ENCODE measurements at places on chromosomes 11 and 22.

DNA sequence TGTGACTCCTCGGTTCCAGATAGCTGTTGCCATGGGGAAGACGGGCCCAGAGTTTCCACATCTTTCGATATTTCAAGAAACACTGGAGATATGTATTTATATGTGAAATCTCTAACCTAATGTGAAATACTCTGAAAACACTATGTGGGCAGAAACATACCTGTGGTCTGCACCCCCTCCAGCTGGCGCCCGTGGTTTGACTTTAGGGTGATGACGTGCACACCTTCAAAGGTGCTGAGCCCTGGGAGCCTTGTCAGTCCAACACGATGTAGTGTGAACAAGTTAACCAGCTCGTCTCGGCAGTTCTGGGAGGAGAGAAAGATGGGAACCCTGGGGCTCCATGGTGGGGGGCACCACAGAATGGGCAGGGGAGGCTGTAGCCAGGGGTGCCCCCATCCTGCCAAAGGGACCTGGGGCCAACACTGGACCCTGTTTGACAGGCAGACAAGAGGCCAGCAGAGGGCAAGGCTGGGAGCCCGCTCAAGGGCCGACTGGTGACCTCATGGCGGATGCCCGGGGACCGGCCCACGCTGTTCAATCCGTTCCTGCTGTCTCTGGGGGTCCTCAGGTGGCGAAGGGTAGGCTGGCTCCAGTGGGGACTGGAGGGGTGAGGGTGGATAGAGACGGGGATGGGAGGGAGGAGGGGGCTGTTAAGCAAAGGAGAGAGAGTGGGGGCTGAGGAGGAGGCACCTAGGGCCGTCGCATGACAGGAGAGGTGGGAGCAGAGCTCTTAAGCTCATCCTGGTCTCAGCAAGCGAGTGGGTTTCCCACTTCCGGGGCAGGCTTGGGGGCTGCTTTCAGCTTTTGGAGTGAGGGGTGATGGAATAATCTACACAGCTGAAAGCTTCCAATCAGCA, 43.8 kb downstream of the TRIOBP start:
- no peak for DNase-seq

DNA sequence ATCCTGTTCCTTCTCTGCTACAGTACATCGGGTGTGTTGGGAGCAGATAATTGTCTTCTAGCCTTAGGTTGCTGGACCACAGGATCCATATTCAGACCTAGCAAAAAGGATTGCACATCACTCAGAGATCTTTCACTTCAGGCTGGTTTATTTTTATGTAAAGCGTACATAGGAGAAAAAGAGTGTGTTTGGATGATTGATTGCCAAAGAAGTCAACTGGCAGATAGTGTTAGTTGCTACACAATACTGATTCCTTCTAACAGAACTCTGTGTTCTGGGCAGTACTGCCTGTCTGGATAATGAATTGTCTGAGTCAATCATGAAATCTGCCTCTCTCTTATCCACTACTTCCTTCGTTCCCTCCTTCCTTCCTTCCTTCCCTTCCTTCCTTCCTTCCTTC, 31.0 kb upstream of the PGM2L1 start:
- no peak for DNase-seq

- no peak for DNase-seq
These were observed 49.4 kb downstream of the MAML2 start for GRCh38 chr11:96293598-96294021.

DNA sequence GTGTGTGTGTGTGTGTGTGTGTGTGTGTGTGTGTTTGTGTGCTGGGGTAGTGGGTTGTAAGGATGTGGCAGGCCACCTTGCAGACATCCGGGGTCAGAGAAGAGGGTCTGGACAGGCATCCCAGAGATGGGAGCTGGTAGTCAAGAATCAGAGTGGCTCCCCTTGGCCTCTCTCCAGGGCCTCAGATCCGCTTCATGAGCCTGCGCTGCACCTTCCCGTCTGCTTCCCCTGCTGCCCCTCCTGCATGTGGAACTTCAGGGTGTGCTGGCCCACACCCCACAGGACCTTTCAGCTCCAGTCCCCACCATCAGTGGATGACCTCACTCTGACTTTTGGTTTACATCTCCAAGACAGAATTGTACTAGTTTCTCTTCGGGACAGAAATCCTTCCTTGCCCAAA, 31.2 kb downstream of the TREH start:
- DNase-seq: no peak

- no peak for DNase-seq
These were observed 32.9 kb upstream of the SMIM38 start for GRCh38 chr11:69122630-69123431.

DNA sequence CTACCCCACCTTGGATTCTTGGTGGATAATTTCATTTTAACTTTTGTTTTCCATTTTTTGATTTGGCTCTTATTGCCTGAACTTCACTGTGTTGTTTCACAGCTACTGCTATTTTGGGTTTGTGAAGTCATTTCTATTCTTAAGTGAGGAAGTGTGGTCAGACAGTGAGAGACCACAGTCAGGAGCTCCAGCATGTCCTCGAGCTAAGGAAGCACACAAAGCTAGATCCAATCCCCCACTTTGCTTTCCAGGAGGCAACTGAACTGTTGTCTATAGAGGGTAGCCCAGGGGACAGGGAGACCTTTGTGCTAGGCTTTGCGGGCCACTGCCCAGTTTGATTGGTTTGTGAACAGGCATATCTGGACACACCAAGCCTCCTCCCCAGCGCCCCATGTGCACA, 251.8 kb upstream of the KIRREL3 start:
- no peak for DNase-seq
